ENCODE measurements at places on chromosomes 3 and 15.

DNA sequence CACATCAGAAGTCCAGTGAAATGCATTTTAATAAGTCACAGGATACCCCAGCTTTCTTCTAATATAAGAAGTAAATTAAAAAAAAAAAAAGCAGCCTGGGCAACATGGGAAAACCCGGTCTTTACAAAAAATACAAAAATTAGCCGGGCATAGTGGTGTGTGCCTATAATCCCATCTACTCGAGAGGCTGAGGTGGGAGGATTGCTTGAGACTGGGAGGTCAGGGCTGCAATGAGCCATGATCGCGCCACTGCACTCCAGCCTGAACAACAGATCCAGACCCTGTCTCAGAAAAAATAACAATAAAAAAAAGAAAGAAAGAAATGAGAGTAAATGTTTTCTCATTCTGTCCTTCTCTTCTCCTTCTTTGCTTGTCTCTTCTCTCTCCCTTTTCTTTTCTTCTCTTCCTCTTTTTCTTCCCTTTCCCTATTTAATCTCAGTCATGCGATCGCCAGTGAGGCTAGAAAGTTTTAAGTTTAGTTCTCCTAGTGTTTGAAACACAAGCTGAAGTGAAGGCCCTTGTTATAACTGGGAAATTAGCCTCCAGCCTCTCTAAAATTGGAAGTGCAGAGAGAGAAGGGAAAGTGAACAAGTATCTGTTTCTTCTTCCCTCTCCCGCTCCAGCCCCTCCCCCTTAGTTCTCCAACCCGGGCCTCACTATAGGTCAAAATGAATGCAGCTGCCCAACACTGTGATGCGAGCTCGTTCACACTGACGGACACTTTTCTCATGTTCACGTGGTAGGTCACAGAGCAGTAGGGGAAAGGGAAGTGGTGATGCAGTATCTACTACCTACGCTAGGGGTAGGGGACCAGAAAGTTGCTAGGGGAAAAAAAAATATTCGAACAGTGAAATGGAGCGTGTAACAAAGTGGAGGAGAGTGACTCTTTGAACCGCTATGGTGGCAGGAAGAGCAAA lies 23.5 kb upstream of the TSC22D2 start:
- DNase-seq: peak; percentile 31

DNA sequence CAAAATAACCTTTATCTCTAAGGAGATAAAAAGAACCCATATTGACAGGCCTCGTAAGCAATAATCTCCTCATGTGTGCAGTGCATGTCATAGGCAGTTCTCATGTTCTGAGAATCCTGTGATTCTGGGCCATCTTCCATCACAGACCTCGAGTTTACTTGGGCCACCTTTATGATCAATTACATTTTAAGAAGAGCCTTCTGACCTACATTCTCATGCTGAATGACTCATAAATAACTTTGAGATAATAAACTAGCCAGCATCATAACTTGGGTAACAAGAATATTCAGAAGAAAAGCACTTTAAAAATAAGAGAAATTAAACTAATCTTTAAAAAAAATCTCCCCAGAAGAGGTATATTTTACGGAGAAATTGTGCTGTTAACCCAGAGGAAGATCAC lies 310.7 kb upstream of the ZNF717 start:
- no peak for DNase-seq

GRCh38 chr15:71259866-71260265 lies 144.6 kb downstream of the THSD4 start:
- DNase-seq: no peak

DNA sequence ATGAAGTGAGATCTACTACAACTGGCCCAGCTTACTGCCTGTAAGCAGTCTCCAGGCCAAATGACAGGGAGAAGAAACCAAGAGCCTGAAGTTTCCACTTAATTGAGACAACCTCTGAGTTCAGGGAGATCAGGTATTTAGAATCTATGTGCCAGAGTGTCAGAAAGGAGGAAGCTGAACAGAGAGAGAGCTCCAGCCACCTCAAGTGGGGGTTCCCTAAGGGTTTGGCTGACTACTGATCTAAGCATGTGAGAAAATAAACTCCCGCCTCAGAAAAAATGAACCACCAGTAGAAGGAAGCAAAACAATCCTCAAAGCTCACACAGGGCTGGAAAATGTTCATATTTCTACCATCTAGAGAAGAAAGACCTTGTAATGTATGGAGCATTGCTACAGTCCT lies 25.0 kb downstream of the ADAM10 start:
- DNase-seq: no peak

- DNase-seq: no peak
Measured at GRCh38 chr3:57689367-57690053, 3.4 kb downstream of the DENND6A start.

- no peak for DNase-seq
Measured at GRCh38 chr3:32952369-32953077, 1.1 kb downstream of the CCR4 start.

GRCh38 chr15:87294854-87295253 lies 961.7 kb downstream of the NTRK3 start:
- no peak for DNase-seq

GRCh38 chr3:109644746-109645145 lies 307.4 kb upstream of the DPPA4 start:
- no peak for DNase-seq

DNA sequence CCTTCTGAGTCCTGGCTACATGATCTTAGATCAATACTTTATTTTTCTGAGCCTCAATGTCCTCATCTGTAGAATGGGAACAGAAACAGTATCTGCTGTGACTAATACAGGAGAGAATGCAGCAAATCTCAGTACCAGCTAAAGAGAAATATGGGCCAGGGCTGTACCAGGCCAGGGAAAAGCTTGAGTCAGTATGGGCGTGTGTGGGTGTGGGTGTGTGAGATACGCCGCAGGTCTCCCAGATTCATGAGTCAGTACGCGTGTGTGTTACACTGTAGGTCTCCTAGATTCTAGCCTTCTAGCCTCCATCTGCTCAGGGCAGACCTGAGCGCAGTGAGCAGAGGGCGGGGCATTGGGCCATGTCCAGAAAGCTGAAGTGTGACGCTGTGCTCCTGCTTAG lies 15.2 kb downstream of the GNAI2 start:
- no peak for DNase-seq

DNA sequence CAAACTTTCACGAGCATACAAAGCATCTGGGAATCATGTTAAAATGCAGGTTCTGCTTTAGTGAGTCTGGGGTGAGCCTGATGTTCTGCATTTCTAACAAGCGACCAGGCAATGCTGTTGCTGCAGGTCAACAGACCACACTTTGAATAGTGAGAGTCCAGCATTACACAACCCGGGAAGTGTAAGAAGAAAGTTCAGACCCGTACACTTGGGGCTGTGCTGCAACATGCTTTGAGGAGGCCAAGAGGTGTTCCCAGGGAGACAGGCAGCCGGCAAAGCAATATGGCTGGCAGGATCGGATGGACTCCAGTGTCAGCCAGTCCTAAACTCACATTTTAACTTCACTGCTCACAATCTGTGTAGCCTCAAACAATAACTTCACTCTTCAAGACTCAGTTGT lies 134.2 kb downstream of the LIPC start:
- no peak for DNase-seq

GRCh38 chr3:159260049-159260662 lies 458.3 kb downstream of the MFSD1 start:
- DNase-seq: peak; percentile 2

- no peak for DNase-seq
Measured at GRCh38 chr3:15932348-15933300, 134.8 kb upstream of the ANKRD28 start.

DNA sequence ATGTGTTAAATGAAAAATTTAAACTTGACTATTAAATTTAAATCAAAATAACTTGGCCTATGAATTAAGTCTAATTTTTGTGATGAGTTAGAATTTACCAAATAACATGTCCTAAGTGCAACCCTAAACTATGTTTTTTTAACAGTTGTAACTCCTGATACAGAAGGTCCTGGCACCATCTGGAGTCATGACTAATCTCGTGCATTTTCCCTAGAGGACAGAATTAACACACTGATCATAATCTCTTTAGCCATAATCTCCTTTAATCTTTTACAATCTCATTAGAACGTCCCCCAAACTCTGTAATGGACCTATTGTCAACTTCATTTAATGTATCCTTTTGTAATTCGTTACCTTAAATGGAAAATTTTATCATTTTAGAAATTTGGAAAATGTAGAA lies 100.6 kb downstream of the SUCNR1 start:
- DNase-seq: no peak

- DNase-seq: no peak
Measured at GRCh38 chr15:70778258-70779076, 15.1 kb upstream of the UACA start.

GRCh38 chr3:139559541-139559940 lies 20.0 kb upstream of the RBP1 start:
- DNase-seq: no peak

GRCh38 chr15:67783303-67783702 lies 42.0 kb upstream of the SKOR1 start:
- DNase-seq: peak; percentile 30

DNA sequence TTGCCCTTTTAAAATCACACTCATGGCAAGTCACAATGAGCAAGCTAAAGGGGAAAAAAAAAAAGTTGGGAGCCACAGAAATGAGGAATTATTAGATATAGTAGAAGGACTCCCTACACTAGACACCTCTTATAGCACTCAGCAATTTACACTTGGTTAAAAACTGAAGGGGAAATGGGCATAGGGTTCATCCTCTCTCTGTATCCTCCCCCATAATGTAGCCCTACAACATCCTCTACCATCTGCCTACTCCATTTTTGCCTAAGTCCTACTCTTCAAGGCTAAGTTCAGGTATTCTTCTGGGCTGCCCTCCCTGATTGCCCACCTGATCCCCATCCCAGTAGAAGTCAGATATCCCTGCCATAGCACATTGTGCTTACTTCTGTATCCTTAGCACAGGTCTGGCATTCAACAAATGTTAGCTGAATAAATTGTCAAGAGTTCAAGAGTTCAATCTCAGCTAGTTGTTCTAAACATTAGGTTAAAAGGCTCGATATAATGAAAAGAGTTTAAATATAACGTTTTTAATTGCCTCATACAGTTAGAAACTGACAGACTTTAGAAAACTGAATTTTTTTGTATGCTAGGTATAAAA lies 14.5 kb downstream of the SETD2 start:
- no peak for DNase-seq

DNA sequence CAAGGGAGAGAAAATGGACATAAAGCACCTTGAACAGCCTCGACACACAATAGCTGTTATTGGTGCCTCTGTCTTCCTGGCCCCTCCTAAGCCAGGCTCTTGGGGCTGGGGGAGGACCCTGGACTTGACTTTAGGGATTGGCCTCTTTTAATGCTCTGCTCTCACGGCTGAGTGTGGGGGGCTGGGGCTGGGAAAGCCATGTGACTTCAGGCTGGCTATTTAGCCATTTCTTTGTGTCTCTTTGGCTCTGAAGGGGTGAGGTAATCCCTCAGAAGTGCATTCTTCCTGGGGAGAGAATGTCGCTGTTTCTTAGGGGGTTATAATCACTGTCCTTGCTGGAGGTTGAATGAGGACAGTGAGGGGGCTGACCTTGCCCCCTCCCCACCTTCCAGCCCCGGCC lies 26.2 kb downstream of the MAGEF1 start:
- no peak for DNase-seq

GRCh38 chr15:78208887-78209645 lies 25.3 kb downstream of the ACSBG1 start:
- DNase-seq: no peak

DNA sequence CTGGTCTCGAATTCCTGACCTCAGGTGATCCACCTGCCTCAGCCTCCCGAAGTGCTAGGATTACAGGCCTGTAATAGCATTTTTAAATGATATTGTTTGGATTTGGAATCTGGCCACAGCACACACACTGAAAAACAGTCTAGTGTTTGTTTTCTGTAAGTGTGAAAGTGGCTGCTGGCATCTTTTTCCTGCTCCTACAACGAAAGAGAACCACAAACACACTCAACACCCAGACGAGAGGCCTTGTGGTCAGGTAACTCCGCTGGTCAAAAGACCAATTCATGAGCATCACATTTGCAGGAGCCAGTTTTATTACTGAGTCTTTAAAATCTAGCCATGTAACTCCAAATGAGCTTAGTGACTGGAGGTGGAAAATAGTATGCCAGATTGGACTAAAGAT lies 50.2 kb downstream of the IMPG2 start:
- DNase-seq: no peak
